Left renal pelvis (tissue), 4 donors: ENCODE measurements at places on chromosomes 4 and X. TPM values are rescaled to one million over a fixed set of nuclear protein-coding genes. Genes with fewer than 3 reads are reported as not detected.

GRCh38 chr4:77500801-77501200, 104.8 kb upstream of the CXCL13 start:
- DNase-seq = no peak

DNA sequence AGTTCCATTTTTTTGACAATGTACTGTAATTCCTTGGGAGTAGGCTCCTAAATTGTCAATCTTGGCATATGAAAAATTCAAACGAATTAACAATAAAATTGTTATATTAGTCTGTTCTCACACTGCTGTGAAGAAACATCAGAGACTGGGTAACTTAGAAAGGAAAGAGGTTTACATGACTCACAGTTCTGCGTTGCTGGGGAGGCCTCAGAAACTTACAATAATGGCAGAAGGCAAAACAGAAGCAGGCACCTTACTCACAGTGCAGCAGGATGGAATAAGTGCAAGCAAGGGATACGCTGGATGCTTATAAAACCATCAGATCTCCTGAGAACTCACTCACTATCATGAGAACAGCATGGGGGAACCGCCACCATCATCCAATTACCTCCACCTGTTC, 246.4 kb upstream of the TRAM1L1 start:
- no peak for DNase-seq

DNA sequence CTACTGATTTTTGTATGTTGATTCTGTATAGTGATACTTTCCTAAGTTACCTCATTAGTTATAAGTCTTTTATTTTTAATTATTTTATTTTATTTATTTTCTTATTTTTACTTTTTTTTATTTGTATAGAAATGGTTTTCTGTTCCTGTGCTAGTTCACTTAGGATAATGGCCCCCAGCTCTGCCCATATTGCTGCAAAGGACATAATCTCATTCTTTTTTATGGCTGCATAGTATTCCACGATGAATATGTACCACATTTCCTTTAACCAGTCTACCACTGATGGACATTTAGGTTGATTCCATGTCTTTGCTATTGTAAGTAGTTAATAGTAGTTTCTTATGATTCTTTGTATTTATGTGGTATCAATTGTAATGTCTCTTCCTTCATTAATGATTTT, 31.5 kb upstream of the GK2 start:
- DNase-seq = no peak

DNA sequence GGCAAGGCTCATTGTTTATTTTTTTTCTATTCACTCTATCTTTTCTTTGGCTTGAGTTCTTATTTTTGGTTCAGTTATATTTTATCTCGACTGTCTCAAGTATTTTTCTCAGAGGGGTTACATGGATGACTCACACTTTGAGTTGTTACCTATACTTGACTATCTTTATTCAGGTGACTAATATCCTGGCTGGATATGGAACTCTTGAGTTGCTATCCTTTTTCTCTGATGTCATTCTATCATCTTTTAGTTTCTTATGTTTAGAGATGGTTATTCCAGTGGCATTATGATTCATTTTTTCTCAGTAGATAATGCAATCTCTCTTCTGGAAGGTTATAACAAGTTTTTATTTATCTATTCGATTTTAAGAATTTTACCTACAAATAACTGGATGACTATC, 117.9 kb downstream of the COX18 start:
- no peak for DNase-seq

- DNase-seq = no peak
Observed at GRCh38 chr4:89257376-89257775, 50.2 kb downstream of the GPRIN3 start.

GRCh38 chrX:83845397-83845796, 15.5 kb upstream of the CYLC1 start:
- DNase-seq = no peak

DNA sequence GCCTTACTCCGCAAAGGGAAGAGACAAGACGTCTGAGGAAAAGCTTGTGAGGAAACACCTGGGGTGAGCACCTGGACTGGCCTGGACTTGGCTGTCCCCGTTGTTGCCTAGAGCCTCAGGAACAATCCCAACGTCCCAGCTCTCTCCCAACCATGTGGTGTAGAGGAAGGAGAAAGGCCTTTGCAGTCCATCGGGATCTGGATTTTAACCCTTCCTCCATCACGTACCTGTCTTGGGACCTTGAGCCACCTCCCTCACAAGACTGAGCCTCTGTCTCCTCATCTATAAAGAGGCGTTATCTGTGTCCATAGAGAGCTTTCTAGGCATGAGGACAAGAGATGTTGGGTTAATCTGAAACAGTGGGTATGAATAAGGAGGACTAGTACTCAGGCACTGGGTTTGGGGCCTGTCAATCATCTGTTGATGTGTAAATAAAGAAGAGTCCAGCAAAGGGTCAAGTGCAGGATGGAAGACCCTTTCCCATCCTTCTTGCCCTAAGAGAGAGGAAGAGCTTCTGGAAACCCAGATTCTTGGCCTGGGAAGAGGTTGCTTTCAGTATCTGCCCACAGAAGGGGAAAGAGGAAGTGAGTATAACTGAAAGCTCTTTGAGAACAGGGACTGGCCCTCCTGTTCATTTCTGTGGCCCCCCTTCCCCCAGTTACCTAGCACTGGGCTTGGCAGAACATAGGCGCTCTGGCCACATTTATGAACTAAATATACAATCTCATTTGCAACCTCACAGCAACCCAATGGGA, 137.1 kb downstream of the PJA1 start:
- no peak for DNase-seq

Gene PRSS12
- polyA plus RNA-seq = 7.4 TPM

Gene CHRDL1
- polyA plus RNA-seq = 15.0 TPM
